ENCODE measurements at places on chromosomes 2 and 18.

- DNase-seq = no peak
These were observed 18.2 kb upstream of the PPM1B start for GRCh38 chr2:44150473-44150872.

DNA sequence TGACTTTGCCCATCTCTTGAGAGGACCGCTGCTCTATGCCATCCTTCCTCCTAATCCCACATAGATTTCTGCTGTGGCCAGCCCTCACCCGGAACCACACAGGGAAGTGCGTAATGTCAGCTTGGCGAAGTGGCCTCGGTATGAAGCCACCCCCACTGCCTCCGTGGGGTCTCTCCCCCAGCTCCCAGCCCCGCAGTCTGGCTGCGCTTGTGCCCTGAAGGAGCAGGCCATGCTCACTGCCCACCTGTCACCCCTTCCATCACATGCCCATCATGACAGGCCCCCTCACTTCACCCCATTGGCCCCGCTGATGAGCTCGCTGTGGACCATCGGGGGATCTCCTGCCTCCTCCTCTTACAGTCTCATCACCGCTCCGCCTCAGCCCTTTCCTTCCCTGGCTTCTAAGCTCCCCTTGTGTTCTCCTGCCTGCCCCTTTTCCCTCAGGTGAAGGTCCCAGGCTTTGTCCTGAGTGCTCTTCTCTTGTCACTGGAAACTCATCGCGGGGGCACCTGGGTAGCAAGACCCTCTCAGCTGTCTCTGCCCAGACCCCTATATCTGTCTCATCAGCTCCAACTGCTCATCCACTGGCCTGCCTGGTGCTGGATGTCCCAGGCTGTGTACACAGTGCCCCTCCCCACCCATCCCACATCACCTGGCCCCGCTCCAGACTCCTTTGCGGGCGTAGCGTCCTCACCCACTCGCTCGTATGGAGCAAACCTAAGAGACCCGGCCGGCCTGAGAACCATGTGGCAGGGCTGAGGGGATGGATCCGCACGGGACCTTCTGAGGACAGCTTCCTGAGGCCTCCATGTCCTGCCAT, 81.7 kb downstream of the GLI2 start:
- no peak for DNase-seq

DNA sequence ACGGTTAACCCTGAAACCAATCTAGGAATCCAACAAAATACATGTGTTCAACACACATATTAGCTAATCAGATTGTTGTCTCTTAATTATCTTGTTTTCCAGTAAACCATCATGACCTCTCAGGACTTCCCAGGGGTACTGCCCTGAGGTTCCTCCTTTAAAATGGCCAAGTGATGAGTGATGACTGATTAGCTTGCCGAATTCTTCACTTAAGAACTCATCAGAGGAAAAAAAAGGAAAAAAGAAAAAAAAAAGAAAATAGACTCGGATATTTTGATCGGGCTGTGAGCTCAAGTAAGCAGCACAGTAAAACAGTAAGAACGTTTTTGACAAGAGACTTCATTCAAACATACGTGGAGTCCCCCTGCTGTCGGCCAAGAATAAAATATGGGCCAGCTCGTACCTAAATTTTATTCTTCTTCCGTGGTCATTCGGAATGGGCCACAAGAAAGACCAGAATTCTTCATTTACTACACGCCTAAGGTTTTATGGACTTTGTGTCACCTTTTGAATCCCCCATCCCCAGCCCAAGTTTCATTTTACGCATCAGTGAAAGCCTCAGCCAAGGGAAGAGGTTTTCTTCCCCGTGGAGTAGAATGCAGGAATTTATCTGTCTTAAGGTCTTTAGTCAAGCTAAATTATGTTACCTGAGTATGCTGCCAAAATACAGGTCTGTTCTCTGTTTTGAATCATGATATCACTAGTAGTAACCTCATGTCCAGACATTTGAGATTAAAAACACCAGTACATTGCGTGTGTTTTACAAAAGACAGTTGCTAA, 40.5 kb downstream of the COLEC12 start:
- no peak for DNase-seq

- DNase-seq = no peak
These were observed 122.1 kb downstream of the ACOXL start for GRCh38 chr2:110854355-110855081.

- DNase-seq = no peak
These were observed 27.2 kb downstream of the CCBE1 start for GRCh38 chr18:59669872-59670657.

GRCh38 chr2:192947352-192947751, 752.6 kb upstream of the TMEFF2 start:
- DNase-seq = no peak

GRCh38 chr2:98177286-98177685, 90.3 kb downstream of the VWA3B start:
- no peak for DNase-seq

DNA sequence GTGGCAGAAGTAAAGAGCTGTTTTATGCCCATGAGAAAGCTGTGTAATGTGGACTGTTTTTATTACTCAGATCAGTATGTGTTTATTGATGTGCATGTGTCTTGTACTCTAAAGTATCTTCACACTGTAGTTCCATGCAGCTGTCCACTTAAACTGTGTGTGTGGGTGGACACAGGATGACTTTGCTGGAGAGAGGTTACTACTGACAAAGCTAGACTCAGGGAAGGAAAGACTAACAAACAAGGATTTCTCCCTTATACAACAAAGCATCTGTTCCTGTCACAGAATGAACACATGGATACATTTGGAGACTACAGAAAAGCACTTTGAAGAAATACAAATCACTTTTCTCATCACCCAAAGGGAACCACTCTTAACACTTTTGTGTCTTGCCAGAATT, 10.0 kb downstream of the FHOD3 start:
- no peak for DNase-seq

DNA sequence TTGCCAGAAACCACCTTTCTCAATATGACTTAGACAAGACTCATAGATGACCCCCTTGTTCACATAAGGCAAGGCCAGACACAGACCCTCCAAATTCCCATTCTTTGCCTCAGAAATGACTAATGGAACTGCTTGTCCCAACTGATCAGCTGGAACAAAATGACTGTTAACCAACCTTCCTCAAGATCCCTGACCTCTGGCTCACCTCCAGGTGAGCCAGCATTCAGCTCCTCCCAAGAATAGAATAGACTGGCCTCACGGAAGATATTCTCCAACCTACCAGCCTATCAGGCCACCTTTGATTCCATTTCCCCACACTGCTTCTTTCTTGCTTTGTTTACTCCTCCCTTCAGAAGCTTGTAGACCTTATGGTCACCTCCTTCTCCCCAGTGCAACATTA, 195.7 kb upstream of the VWC2L start:
- DNase-seq = no peak

- no peak for DNase-seq
These were observed 27.8 kb upstream of the RHOB start for GRCh38 chr2:20419007-20419576.

GRCh38 chr2:17959833-17960232, 81.4 kb downstream of the KCNS3 start:
- DNase-seq = no peak

DNA sequence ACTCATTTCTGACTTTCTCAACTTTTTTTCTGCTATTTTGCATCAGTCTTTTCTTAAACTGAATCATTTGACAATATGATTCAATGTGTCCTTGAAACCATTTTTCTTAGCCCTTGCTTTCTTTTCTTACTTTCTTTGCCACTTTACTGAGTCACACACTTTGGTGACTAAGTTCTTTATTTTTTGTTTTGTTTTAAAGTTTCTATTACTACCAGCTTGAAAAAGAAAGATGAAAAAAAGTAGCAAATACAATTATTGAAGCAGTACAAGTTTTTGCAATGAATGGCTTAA, 116.5 kb downstream of the DOCK10 start:
- no peak for DNase-seq

DNA sequence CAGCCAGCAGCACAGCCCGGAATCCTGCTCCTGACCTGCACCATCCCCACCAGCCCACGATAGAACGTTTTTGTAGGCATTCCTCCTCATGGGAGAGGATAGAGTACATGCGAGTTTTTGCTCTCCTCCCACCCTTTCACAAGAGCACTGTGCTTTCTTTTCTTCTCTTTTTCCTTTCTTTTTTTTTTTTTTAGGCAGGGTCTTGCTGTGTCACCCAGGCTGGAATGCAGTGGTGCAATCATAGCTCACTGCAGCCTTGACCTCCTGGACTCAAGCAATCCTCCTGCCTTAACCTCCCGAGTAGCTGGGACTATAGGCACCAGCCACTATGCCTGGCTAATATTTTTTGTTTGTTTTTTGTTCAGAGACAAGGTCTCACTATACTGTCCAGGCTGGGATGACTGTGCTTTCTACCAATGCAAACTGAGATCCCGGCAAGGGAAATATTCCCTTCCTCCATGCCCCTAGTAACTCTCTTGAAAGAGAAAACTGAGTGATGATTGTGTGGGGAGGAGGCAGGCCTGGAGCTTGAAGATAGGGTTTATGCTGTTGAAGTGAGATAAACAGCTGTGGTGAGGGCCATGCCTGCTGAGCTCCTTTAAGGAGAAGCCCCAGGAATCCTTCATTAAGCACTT, 82.6 kb upstream of the TXNDC2 start:
- DNase-seq = no peak

DNA sequence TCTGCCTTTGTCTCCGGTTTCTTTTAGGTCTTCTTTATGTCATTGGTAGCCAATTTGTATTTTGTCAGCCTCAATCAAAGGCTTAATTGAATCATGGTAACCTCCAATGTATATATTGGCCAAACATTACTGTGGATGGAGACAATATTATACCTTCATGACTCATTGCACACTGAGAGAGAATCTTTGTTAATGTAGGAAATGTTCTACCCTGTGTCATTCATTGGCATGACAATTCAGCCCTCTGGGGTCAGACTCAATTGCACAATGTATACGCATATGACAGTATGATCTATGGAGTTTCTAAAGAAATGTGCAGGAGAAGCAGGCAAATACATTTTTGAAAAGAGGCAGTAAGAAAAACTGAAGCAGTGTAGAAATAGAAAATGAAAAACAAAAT, 162.6 kb downstream of the PDE11A start:
- DNase-seq = no peak

DNA sequence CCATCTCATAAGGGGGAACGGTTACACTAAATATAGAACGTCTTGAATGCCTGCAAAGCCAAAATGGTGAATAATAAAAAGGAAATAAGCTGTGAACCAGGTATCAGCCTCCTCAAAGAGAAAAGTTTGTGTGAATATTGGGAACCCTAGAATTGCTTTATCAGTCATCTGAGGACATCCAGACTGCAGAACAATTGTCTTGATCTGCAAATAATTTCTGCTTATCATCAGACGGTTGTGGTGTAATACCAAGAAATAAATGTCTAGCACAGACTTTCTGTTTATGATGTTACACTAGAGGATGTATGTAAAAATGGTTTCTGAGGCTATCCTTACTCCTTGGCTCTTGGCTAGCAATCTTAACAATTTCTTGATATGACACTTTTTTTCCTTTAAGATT, 53.5 kb upstream of the SLC25A52 start:
- no peak for DNase-seq

GRCh38 chr18:31207391-31207790, 44.7 kb upstream of the DSC1 start:
- DNase-seq = no peak
